ENCODE measurements at places on chromosomes 16 and 17. TPM values are rescaled to one million over a fixed set of nuclear protein-coding genes. Genes with fewer than 3 reads are reported as not detected.

PABPN1L gene
- total RNA-seq = not detected

DNAI2 gene
- total RNA-seq = not detected

GRCh38 chr16:56204816-56205215 lies 13.5 kb downstream of the GNAO1 start:
- no peak for DNase-seq

- DNase-seq = no peak
These were observed 37.4 kb upstream of the TMC5 start for GRCh38 chr16:19380328-19380727.

- no peak for DNase-seq
These were observed 769.3 kb downstream of the KCNJ18 start for GRCh38 chr17:22461460-22462145.

- no peak for DNase-seq
These were observed 14.6 kb upstream of the PITPNA start for GRCh38 chr17:1577182-1577581.

- no peak for DNase-seq
These were observed 5.3 kb upstream of the CRK start for GRCh38 chr17:1461198-1461944.
